NCI-H1417 treated with DMSO at 0.1 percent for 48 hours (cell line): ENCODE measurements at places on chromosomes 2 and 18.
A peak's percentile ranks its signal among the peaks of the same experiment; 100 is the strongest.

DNA sequence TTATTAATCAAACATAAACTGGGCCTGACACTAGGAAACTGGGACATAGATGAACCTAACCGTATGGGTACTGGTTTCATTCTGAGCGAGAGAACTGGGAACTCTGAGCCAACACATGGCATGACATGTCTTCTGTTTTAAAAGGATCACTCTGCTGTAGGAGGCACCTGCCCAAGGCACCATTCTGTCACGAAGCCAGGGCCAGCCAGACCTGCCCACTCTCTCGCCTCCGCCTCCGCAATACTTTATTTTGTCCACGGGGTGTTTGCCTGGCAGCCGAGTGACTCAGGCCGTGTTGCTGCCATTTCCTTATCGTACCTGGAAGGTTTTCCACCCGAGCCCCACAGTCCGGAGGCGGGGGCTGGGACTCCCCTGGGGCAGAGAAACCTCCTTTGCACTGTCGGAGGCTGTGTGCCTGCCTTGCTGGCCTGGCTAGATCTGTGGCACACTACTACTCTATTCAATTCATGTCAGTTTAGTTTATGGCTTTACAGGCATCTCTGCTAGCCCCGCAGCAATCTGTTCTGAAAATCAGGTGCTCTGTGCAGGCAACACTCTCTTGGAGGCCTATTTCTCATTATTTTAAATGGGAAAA, 120.4 kb upstream of the ACKR3 start:
- no peak for DNase-seq

DNA sequence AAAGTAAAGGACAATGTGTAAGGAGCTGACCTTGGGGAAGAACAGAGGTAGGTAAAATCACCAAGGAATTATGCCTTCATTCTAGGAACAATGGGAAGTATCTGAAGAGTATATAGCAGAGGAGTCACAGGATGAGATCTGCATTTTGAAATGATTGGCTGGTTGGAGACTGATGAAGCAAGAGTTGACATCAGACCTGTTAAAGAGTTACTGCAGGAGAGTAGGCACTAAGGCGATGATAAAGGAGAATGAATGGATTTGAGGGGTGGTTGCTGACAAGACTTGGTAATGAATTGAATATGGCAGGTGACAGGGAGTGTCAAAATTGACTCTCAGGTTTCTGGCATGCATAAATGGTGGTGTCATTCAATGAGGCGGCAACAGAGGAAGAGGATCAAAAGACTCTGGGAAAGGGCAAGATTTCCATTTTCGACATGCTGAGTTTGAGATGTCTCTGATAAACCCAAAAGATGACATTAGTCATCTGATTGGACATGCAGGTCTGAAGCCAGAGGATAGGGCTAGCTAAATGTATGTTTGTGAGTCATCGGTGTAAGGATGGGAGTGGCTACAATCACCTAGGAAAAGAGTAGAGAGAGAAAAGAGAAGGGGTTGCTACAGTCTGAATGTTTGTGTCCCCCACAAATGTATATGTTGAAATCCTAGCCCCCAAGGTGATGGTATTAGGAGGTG, 236.5 kb downstream of the DYM start:
- DNase-seq = no peak

DNA sequence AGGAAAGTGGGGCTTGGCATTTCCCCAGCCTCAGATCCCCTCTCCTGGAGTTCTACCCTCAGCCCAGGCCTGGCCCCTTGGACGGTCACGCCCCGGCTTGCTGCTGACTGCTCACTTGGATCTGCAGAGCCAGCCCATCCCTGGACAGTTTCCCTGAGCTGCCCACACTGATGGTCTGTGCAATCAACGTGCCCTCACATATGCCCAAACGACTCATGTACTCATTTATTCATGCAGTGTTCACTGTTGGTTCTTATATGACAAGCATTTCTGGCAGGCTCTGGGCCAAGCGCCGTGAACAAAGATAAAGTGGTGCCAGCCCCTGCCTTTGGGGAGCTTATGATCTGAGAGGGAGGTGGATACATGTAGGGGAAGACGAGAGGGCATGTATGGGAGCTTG, 20.3 kb upstream of the GLI2 start:
- DNase-seq = no peak

GRCh38 chr2:158131483-158131912, 29.8 kb downstream of the UPP2 start:
- DNase-seq = no peak

- no peak for DNase-seq
Observed at GRCh38 chr18:23405636-23406035, 47.5 kb upstream of the RIOK3 start.

- peak; percentile 24 for DNase-seq
Observed at GRCh38 chr2:231926180-231926741, at the start of gene NPPC. Gene NPPC (minus strand): TSS chr2:231926396. CDS start chr2:231926249, 147 bp downstream.

- no peak for DNase-seq
Observed at GRCh38 chr2:144464730-144465129, 55.2 kb downstream of the ZEB2 start.

DNA sequence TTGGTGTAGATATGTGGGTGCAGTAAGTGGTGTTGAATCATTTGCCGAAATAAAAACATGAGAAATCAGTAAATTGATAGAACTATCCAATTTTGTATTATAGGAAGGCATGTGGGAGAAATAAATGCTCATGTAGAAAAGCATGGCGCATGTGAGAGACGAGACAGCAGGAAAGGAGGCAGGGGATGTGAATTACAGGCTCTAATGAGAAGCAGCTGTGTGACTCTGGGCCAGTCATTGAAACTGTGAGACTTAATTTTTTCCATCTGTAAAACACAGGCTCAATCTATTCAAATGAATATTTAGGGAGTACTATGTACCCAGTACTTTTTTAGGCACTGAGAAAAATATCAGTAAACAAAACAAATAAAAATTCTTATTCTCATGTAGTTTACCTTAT, 42.6 kb upstream of the MAP3K20 start:
- no peak for DNase-seq

DNA sequence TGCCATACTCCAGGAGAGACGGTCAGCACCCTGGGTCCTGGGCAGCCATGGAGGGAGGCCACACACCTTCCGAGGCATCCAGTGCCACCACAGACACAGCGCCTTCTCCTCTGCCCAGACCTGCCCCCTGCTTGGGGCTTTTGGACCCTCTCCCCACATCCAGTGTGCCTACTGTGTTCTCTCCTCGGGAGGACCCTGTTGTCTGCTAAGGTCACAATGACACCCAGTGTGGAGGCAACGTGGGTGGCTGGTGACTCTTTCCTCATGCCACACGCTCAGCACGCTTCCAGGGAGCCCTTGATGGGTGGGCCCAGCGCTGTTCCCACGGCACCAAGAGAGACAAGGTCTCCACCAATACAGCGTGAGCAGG, 251.9 kb downstream of the EIPR1 start:
- DNase-seq = no peak

DNA sequence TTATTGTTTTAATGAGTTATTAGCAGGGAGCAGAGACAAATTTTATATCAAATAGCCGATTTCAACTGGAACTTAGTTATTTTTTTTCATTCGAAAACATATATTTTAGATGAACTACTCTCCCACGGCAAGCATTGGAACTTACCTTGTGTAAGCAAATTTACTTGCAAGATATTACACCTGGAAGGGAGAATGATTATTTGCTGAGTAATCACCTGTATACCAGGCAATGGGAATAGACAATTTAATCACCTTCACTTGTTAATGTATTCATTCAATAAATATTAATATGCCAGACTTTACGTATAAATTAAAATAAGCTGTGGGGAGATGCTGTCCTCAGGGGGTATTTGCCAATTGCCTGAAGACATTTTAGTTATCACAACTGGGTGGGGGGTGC, 1069.9 kb upstream of the CHAC2 start:
- DNase-seq = no peak

DNA sequence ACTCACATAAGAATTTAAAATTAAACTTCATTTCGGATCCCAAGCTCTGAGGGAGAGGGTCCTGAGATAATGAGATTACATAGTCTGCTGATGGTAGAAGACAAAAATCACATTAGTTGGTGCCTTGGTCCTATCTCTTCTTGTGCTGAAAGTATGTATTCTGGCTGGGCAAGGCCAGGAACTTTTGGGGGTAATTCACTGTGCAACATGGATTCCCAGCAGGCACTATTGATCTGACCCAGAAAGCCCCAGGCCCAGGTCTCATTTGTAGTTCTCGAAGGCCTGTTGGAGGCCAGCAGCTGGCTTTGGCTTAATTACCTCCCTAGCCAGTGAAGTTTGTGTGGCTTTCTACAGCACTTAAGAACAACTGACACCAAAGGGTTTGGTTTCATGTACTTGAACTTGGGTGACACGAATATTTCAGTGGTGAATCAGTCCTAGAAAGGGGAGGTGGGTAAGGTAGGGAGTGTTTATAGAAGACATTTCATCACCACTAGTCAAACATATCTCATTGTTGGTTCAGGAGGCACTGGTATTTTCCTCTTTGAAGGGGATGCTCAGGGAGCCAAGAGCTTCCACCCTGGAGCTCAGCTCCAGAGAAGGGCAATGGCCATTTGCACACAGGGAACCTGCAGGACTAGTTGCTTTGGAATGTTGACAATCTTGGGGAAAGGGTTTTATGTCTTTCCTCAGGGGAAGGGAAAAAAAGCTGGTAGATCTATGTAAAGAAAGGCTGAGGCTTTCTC, 217.8 kb downstream of the OSR1 start:
- DNase-seq = no peak

DNA sequence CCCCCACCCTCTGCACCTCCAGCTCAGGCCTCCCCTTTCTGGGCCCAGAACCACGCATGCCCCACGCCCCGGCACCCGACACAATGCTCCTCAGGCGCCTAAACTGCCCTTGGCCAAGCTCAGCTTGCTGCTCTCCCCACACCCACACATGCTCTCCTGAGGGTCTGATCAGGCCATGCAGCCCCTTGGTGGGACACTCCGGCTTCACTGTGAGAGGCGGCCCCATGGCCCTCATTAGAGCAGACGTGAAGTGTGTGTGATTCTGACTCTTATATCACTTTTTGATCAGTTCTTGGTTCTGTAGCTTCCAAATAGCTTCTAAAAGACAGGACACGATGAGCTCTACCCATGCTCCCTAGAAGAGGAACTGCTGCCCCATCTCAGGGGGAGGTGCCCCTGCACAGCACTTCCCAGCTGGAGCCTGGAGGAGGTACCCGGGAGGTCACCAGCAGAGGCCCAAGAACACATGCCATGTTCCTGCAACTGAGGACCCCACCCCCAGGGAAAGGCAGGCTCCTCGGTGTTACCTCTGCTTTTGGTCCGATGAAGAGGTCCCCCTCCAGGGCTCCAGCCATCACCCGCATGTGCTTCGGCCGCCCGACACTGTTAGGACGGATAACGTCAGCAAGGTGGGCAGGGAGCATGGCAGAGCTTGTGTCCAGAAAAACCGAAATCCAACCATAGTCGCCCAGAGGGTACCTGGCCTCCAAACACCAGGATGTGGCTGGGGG, 3.6 kb downstream of the ACTR1B start:
- DNase-seq = no peak

GRCh38 chr18:58468191-58468590, 160.7 kb downstream of the ALPK2 start:
- DNase-seq = no peak

DNA sequence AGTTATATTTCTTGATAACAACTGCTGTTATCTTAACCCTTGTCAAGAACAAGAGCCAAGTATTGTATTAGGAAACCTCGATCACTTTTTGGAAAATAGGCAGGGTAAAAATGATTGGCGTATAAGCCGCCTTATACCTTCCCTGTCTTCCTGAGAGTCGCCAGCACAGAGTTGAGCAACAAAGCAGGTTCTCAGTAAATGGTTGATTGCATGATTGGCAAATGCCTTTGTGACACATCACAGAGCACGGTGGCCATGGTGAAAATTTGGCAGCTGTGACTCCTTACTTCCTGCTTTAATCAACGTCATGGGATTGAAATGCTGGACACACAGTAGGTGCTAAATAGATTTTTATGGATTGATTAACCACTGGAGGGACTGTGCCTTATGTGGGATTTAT, 3.9 kb upstream of the KLHL29 start:
- DNase-seq = no peak

DNA sequence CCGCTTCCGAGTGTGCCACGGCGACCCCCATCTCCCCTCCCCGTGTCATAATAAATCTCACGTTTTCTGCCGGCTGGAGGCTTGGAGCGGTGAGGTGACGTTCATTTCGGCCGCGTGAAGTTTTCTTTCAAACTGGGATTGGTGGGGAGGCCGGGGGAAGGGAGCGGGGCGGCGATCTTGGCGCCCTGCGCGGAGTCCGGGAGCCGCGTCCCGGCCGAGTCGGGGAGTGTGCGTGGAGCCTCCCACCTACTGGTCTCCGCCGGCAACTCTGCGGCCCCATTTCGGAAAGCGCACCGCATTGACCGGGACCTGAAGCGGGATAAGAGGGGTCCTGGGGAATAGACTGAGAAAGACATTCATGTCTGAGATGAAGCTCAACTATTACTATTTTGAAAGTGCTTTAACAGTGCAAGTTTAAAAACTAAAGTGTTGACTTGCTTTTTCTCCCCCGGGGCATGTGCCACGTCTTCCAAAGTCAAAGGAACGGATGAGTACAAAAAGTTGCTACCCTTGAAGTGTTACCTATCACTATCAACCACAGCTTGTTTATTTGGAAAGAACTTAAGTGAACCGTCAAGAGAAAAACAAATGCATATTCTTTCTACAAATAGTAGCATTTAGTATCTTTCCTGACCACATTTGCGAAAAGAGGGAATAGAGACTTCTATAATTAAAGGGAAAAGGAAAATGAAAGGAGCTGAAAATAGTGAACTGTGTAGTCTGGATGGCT, 818 bp upstream of the IKZF2 start:
- DNase-seq = no peak

DNA sequence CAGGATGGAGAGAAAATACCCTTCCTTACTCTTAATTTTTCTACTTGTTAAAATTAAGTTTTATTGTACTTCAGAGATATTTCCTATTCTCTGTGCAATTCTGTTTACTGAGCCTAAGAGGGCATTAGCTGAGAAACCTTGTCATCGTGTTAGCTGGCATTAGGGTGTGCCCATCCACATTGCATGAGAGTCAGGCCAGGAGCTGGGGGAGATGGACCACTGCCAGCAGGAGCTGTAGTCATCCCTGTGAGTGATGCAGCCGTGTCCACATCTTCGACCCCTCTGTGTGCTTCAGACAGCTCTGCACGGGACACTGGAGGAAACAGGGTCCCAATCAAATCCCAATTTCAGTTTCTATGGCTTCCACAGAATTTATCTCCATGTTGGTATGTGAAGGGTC, 34.2 kb downstream of the ABCA12 start:
- DNase-seq = no peak

- DNase-seq = no peak
Observed at GRCh38 chr2:137009953-137010352, 244.6 kb downstream of the THSD7B start.

DNA sequence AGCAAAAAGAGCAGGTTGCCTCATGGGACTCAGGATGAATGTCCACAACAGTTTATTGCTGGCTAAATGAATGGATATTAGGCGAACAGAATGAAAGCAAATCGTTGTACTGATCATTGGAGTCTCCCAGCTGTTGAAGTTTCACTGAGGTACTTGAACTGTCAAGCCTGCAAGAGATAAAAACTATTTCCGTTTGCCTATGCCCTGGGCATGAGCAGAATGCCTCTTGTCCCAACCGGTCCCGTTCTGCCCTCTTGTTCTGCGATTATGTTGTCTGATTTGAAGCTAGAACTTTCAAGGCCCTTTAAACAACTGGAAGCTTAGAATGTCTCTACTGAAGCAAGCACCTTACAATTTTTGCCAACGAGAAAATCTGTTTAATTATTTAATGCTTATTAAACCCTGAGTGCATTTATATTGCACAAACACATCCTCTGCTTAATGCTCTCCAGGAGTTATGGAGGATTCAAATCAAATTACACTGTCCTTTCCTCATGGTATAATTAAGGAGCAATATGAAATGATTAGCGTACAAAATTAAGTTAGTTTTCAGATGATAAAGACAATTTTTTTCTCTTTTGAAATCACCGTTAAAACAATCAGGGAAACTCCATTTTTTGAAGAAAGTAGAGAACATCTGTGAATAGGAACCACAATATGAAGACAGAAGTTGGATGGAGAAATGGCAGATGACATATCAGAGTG, 17.7 kb downstream of the QPCT start:
- no peak for DNase-seq
